CD4-positive, alpha-beta memory T cell (primary cell): ENCODE measurements at places on chromosomes 12 and 14. TPM values are rescaled to one million over a fixed set of nuclear protein-coding genes. Genes with fewer than 3 reads are reported as not detected.

MAP1LC3B2 gene
- 6.8 TPM for polyA plus RNA-seq

ACOT2 gene
- polyA plus RNA-seq: 24.9 TPM

DNA sequence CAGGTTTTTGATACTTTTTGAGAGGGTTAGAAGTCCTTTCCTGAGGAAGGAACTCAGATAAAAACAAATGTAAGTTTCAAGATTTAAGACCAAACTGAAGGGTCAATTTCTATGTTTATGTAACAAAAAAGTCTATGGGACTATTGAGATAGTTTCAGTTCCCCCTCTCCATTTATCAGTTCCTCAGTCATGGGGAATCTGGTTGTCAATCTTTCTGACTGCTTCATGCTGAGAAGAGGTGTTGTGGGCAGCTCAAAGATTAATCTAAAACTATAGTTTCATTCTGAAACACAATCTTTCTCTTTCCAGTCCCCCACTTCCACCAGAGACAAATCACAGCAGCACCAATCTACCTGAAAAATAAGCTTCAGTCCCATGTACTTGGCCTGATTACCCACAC is 93.7 kb downstream of the KCNMB4 start:
- H3K27ac ChIP-seq: no peak overlapping the region
- no peaks in the 10 kb centered on the region for H3K36me3 ChIP-seq
- DNase-seq: no peak
- H3K4me3 ChIP-seq: no peak overlapping the region

GRCh38 chr14:69716478-69717187 is 50.3 kb upstream of the SRSF5 start:
- H3K4me1 ChIP-seq: peaks cover 27% of the 10 kb centered on the region
- peak; percentile 77 for DNase-seq
- peaks cover 1% of the 10 kb centered on the region for H3K36me3 ChIP-seq
- H3K27me3 ChIP-seq: no peaks in the 10 kb centered on the region
- no peak overlapping the region for H3K4me3 ChIP-seq
- H3K27ac ChIP-seq: no peak overlapping the region

GRCh38 chr14:66782853-66783252 is 274.9 kb downstream of the GPHN start:
- H3K4me1 ChIP-seq: no peaks in the 10 kb centered on the region
- no peak for DNase-seq
- no peaks in the 10 kb centered on the region for H3K27me3 ChIP-seq
- no peak overlapping the region for H3K27ac ChIP-seq
